ENCODE measurements at places on chromosomes 12 and 14. TPM values are rescaled to one million over a fixed set of nuclear protein-coding genes. Genes with fewer than 3 reads are reported as not detected.

- DNase-seq = no peak
Observed at GRCh38 chr12:581321-581720, 81.9 kb downstream of the NINJ2 start.

ACOT4 gene
- 0.19 TPM for total RNA-seq

GRCh38 chr12:93099792-93100191 is 170.7 kb upstream of the EEA1 start:
- DNase-seq = no peak

PLCZ1 gene
- total RNA-seq = not detected

- no peak for DNase-seq
Observed at GRCh38 chr14:64614805-64615391, 65.1 kb downstream of the PPP1R36 start.

CRADD gene
- 23.8 TPM for total RNA-seq
